NCI-H2081 treated with DMSO at 0.1 percent for 48 hours (cell line): ENCODE measurements at places on chromosomes 11 and 22.

GRCh38 chr11:46397526-46397925, 6.0 kb upstream of the CHRM4 start:
- DNase-seq: no peak

DNA sequence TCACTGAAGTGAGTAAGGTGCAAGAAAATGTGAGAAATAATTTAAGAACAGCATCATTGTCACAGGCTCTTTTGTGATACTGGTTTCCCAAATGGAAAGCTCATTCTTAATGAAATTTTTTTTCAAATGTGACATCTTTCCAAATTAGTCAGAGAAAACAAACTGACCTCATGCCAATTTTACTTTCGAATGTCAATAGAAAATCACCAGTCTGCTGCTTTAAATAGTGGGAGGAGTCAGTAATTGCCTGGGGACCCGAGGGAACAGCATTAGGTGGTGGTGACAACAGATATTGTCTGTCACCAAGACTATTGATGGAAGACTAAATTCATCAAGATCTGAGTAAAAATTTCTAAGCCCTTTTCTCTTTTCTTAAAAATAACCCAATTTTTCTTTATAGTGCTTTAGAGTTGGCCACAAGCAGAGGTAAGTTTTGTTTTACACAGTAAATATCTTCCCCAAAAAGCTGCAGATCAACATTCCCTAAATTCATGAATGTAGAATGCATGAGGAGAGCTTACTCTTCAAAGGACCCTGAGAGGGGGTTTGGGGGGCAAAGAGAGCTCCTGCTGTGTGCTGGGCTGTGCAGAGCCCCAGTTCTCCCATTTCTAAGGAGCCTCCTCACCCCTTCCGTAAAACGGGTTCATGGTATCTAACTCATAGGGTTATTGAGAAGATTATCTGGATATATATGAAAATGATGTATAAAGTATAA, 95.1 kb downstream of the PIWIL4 start:
- no peak for DNase-seq

DNA sequence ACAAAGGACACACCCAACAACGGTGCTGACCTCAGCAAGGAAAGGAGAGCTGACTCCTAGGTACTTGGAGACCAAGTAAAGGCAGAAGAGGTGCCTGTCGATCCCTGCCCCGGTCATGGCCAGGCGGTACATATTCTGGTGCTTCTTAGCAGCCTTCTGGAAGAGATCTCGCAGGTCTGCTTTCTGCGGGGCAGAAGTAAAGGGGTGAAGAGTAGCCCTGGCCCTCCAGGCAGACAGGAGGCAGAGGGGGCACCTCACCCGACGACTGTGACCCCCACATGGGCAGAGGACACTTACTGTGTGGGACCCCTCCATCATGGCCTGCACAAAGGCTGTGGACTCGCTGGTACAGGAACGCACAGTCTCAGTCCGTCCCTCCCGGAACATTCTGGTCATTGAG, 7.4 kb downstream of the CPT1B start:
- DNase-seq: no peak

GRCh38 chr11:13852481-13852880, 110.0 kb upstream of the SPON1 start:
- DNase-seq: no peak

DNA sequence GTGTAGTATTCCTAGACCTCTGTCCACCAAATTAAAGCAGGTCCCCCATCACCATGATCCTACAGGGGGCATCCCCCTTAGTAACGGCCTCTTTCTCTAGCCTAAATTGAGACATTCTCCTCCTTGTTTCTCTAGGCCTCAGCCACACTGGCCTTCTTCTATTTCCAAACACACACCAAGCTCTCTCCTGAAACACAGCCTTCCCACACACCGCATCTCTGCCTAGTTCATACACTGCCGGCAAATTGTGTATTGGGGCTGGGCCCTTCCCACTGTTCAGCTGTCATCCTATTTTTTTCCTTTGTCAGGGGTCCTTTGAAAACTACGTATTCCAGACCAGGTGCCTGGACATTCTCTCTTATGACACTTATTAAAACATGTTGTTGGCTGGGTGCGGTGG, 11.5 kb upstream of the VPREB1 start:
- no peak for DNase-seq

DNA sequence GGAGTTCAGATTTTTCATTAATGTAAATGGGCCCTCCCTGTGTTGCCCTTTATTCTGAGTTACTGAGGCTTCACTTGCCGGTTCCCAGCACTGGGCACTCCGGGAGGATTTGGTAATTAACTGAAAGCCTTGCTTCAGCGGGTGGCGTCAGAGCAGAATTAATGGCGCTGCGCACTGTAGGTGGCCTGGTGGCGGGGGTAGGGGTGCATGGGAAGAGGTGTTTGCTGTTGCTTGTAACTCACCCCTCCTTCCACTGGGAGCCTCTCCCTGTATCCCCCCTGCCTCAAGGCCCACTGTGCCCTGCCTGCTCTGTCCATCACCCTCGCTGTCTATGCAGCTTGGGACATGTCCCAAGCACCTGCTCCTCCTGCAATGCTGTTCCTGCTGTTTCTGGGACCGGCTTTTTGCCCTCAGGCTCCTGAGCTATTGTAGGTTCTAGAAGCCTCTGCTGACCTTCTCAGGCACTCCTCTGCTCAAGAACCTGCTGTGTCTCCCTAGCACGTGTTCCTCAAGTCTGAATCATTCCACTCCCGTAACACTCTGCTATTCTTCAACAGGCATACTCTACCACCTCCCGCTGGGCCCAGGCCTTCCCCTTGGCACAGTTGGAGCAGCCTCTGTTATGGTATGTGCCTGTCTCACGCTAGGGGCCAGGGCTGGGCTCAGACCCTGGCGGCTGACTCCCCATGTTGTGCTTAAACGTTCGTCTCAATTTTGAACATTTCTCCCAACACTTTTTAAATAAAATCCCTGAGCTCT, 24.4 kb downstream of the ARHGAP8 start:
- DNase-seq: no peak

GRCh38 chr11:72079819-72080325, 470 bp downstream of the NUMA1 start:
- DNase-seq: no peak

- DNase-seq: no peak
Observed at GRCh38 chr11:113647108-113647507, 59.0 kb downstream of the TMPRSS5 start.

- DNase-seq: no peak
Observed at GRCh38 chr11:131710511-131710910, 340.1 kb downstream of the NTM start.

DNA sequence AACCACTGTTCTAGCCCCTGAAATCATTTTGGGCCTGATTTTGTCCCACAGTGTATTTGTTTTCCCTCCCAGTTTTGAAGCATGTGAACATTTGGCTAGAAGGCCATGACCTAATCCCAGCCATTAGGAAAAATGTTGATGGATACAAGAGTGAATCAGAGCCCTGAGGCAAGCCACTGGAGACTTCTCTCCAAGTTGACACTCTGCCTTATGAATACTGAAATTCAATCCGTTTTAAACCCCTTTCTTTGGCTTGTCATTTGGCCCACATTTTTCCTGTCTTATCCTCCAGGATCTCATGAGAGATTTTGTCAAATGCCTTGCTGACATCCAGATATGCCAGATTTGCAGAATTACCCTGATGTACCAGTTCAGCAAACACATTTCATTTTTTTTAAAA, 158.8 kb downstream of the FAT3 start:
- no peak for DNase-seq

GRCh38 chr11:134949121-134950090, 537.4 kb upstream of the B3GAT1 start:
- no peak for DNase-seq

DNA sequence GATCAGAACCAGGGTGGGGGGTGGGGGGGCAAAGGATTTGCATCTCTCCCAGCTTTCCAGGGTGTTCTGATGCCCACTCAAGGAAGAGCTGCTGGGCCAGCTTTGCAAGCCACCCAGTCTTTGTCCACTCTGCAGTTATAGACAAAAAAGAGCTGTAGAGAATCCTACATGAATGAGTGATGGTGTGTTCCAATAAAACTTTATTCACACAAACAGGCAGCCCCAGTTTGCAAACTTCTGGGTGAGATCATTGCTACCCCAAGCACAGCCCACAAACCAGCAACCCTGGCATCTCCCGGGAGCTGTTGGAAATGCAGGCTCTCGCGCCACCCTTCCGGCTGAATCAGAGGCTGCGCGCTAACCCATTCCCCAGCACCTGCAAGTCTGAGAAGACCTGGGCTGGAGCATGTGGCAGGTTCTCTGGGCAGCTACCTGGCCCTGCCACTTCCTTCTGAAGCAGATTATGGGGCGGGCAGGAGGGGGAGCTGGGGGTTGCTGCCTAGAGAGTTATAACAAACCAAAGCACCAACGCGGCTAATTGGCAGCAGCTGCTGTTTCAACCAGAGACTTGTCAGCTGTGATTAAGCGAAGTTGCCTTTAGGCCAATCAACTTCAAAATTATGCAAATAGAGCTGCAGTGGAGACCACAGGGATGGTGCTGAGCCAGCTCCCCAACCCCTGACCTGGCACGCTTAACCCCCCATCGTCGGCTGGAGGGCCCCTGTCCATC, 3.8 kb upstream of the SHISAL1 start:
- no peak for DNase-seq

- DNase-seq: no peak
Observed at GRCh38 chr11:102727890-102728289, 3.1 kb upstream of the MMP8 start.

DNA sequence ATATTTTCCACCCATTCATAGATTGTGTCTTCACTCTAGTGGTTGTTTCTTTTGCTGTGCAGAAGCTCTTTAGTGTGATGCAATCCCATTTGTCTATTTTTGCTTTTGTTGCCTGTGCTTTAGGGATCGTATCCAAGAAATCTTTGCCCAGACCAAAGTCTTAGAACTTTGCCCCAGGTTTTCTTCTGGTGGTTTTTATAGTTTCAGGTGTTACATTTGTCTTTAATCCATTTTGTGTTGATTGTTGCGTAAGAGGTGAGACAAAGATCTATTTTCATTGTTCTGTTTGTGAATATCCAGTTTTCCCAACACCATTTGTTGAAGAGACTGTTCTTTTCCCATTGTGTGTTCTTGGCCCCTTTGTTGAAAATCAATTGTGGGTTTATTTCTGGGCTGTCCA, 6.4 kb downstream of the IL10RA start:
- no peak for DNase-seq

DNA sequence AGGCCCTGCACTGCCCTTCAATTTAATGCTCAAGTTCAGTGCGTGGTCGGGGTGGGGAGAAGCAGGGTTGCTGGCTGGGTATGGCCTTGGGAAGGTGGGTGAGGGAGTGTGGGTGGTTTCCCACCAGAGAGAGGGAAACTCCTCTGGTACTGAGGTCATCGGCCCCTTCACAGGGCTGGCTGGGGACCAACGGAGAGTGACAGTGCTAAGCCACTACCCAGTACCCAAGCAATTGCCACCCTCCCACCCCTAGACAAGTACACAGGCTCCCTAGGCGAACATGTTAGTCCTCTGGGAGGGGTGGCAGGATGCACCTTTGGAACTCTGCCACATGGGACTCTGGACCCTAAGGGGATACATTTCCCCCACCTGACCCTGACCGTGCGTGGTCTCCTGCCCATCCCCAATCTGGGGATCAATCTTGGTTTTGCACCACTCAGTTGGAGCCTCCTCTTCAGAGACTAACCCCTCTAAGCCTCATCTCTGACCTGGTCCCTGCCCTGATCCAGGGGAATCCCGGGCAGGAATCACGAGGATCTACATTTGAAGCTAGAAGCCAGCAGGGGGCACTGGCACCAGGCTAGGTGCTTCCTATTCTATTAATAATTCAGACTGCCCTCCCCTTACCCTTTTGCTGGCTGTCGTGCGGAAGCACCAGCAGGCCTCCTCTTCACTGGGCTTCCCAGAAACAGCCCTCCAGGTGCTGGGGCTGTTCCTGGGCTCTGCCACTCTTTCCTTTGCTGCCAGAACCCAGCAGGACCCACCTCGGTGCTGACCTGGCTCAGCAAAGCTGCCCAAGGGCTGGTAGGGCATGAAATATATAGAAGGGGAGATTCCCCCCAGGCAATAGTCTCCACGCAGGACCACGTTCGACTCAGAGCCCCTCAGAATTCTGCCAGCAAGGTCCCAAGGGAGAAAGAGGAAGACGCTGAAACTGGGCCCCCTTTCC, 377.7 kb downstream of the TENM4 start:
- DNase-seq: no peak

- no peak for DNase-seq
Observed at GRCh38 chr11:66849501-66850234, 6.4 kb downstream of the RCE1 start.

GRCh38 chr22:50148991-50149721, 21.4 kb upstream of the PANX2 start:
- no peak for DNase-seq

- no peak for DNase-seq
Observed at GRCh38 chr11:97364047-97364446, 974.2 kb downstream of the JRKL start.

- no peak for DNase-seq
Observed at GRCh38 chr11:1959786-1960185, 12.7 kb downstream of the MRPL23 start.

GRCh38 chr11:62553080-62553838, 6.7 kb upstream of the AHNAK start:
- DNase-seq: no peak

DNA sequence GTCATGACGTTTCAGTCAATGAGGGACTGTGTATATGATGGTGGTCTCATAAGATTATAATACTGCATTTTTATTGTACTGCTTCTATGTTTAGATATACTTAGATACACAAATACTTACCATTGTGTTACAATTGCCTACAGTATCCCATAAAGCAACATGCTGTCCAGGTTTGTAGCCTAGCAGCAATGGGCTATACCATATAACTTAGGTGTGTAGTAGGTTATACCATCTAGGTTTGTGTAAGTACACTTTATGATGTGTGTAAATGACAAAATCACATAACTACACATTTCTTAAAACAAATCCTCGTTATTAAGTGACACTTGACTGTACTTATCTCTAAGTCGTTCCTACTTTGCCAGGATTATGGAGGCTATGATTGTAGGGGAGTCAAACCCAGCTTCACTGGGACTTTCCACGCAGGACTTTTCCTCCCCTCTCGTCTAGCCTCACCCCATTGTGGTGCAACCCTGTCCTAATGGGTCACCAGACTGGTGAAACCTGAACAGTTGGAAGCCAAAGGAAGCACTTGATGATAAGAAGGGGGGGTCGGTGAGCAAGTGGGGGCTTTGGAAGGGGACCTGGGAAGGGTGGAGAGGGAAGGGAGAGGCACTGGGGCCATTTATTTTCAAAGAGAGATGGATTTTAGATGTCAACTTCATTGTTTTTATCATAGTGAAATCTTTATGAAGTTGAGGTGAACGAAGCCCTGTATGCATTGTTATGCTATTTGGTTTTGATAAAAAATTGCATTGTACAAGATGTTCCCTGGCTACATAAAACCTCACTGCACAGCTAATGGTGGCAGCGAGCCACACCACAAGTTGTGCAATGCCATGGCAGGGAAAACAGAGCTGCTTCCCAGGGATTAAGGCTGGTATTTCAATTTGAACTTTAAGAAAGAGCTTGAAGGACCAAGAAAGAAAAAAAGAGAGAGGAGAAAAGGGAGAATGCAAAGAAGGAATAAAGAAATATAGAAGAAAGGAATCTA, 129.1 kb downstream of the EHF start:
- no peak for DNase-seq
